ENCODE measurements at places on chromosomes 16 and 17.

DNA sequence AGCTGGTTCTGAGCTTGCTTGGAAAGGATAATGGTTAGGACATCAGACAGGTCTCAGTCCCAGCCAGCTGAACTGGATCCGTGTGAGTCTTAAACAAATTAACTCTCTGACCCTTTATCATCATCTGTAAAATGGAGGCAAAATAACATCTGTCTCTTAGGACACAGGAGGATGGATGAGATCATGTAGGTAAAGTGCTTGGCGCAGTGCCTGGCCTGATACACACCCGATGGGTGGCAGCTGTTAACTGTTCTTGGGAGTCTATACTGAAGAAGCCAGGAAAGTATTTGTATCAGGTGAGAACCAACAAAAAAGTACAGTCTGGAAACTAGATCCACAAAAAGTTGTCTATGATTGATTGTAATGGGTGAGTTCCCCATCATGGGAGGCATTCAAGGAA, 188.6 kb downstream of the C16orf78 start:
- DNase-seq: no peak

DNA sequence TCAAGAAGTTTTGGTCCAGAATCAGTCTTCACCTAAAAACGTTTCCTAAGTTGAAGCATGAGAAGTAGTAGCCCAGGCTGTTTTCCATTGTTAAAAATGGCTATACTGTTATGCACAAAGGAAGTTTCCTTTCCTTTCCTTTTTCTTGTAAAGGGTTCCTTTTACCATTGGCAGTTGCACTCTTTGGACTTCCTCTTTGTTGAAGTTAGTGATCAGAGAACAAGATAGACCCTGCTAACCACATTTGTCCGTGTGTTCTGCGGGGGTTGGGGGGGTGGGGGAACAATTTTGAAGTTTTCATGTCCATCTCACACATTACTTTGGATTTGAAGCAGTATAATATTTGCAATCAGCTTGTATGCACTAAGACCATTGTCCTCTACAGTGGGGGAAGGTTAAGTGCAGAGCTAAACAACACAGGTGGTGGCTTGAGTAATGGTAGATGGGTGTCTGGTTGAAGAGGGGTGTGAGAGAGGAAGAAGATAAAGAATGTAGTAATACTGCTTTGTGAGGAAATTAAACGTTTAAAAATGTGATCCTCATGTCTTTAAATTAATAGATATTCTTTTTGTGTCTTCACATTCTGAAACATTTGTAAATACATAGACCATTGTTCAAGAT, 1.4 kb downstream of the LPCAT2 start:
- no peak for DNase-seq

- DNase-seq: no peak
These were observed 18.5 kb upstream of the TOB1 start for GRCh38 chr17:50884439-50885311.

- no peak for DNase-seq
These were observed 104.7 kb downstream of the SMG6 start for GRCh38 chr17:2198927-2199326.

DNA sequence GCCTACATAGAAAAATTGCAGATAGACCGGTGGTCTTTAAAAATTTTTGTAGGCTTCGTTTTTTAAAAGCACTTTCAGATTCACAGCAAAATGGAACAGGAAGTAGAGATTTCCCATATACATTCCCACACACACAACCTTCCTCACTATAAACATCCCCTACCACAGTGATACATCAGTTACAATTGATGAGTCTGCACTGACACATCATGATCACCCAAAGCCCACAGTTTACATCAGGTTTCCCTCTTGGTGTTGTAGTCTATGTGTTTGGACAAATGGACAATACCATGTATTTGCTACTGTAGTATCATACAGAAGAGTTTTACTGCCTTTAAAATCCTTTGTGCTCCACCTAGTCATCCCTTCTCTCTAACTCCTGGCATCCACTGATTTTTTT, 113.9 kb upstream of the ADAMTS18 start:
- no peak for DNase-seq

- DNase-seq: peak; percentile 63
These were observed 31.3 kb downstream of the SPOP start for GRCh38 chr17:49646391-49647255.
